ENCODE measurements at places on chromosomes 2 and 18. TPM values are rescaled to one million over a fixed set of nuclear protein-coding genes. Genes with fewer than 3 reads are reported as not detected.

The ZNF236 gene
- total RNA-seq = 9.9 TPM

The STAM2 gene
- 62.4 TPM for total RNA-seq

The HOXD13 gene
- total RNA-seq = 2.4 TPM

The TRPM8 gene
- total RNA-seq = not detected

The ALPG gene
- total RNA-seq = not detected

All from smooth muscle cell of the umbilical artery (primary cell).